ENCODE measurements at places on chromosomes 11 and 22.

GRCh38 chr11:126816645-126817044 lies 183.9 kb downstream of the KIRREL3 start:
- no peak for DNase-seq

DNA sequence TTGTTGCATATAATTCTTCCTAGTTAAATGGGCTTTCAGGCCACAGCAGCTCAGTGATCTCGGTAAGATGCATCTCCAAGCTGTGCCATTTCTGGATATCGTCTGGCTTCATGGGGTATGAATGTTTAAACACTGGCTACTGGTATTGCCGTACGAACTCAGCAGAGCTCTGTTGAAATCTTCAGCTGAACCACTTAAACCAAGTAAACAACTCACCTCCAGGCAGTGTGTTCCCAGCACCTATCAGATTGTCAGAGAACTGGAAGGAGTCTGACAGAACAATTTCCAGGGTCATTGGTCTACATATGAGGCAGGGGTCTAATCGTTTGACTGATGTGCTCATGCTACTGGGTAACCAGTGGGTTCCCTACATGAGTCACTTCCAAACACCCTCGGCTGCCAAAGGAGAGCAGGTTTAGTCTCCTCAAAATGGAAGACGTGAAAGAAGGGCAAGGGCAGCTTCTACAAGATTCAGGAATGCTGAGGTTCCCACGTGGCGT lies 93.2 kb upstream of the BMAL1 start:
- no peak for DNase-seq

DNA sequence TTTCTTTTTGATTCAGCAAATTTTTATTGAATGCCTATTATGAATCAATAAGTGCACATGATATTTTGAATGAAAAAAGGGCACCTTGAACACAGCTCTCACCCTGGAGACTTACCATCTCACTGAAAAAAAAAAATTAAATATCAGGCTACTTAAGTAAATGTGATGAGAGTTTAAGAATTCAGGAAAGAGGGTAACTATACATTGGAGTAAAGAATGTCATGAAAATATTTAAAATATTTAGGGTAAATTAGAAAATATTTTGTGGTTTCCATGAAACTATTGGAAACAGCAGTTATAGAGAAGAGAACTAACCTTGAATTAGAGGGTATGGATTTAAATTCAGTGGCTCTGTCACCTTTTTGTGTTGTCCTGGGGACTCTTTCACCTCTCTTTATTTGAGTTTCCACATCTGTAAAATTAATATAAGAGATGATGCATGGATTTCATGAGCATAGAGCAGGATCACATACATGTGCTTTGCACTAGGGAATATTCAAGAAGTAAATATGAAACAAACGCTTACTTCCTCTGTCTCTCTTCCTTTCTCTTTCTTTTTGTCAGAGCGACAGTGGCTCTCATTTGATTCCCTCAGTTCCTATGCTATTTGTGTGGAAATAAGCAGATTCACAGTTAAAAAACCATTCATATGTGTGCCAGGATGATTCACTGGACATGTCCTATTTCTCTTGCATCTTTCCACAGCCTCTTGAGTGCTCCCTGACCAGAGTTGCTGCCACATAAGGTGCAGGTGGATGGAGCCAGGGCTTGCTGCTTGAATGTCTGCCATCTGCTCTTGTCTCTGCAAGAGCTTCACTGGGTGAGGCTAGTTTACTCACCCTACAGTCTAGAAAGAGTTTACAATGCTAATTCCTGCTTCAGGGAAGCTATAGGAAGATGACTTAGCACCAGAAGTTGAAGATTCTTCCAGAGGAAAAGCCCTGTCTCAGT lies 533.1 kb downstream of the ETS1 start:
- DNase-seq, result no peak

DNA sequence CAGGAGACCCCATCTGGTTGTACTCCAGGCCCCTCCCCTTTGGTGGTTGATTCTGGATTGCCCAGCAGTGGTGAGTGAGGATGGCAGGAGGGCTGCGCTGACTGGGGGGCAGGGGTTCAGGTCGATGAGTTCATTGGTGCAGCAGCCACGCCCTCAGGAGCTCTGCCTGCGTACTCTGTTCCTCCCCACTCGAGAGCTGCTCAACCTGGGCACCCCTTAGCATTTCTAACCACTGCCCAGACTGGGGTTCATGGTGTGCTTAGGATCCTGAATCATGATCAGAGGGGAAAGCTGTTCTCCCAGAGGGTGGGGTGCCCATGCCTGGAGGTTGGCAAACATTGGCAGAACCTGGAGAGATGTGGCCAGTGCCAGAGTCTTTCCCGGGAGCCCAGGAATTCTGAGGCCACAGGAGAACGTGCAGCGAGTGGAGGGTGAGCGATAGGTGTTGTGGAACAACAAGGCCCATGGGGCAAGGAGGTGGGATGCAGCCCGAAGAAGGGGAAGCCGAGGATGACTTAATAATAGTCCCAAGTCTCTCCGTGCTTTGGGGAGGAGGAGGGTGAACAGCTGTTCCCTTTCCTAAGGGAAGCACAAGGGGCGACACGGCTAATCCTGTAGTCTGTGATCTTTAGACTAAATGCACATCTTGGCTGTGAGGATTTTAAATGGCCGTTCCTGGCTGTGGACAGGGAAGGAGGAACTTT lies 75.5 kb downstream of the SCN3B start:
- DNase-seq, result no peak

DNA sequence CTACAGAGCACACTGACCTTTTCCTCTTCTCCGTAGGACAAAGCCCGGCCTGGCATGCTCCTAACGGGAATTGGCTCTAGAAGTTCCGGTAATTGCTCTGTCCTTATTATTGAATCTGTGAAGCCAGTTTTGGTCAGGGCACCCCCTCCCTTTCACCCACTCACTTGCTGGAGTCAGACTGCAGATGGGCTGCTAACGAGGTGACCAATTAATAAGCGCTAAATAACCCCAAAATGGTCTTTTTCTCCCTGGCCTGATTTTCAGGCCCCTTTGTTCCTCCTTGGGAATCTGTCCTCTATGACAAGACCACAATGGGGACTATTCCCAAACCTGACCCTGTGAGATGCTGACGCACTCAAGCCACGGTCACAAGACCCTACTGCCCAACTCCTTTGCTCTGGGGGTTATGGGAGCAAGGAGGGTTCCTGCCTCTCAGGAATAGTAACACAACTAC lies 610.0 kb upstream of the CADM1 start:
- DNase-seq, result no peak

DNA sequence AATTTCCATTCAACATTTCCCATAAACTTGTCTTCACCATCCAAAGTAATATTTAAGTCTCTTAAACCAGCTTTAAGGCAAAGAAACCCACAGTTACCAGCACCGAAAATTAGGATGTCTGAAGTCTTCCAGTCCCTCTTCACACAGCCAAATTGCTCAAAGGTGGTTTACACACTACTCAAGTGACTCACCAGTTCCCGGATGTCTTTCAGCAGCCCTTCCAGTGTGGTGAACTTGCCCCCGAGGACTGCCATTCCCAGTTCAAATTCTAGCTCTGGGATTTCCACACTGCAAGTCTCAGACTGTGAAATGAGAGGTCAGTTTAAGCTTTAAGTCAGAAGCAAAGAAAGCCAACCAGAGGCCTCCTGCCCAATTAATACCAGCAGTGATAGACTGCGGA lies 5.1 kb downstream of the ZPR1 start:
- peak; percentile 12 for DNase-seq

GRCh38 chr11:73141309-73142127 lies 600 bp downstream of the FCHSD2 start:
- DNase-seq, result peak; percentile 25

DNA sequence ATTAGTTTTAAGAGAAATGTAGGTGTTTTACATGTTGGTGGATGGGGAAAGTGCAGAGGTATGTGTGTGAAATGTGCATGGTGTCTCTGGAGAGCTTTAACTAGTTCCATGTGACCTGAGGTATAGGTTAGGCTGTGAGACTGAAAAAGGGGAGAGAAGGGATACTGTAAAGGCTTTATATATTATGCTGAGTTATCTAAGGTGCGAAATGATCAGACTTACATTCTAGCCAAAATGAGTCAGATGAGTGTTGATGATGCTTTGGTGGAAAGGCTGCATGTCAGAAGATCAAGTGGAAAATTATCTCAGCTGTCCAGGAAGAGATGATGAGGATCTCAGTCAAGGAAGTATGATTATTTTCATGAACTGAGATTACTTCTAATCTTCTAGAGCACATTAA lies 15.8 kb downstream of the ACAT1 start:
- no peak for DNase-seq

- no peak for DNase-seq
Measured at GRCh38 chr22:49599691-49600455, 227.8 kb downstream of the BRD1 start.

- DNase-seq, result no peak
Measured at GRCh38 chr22:28629420-28630176, 50.0 kb downstream of the TTC28 start.

DNA sequence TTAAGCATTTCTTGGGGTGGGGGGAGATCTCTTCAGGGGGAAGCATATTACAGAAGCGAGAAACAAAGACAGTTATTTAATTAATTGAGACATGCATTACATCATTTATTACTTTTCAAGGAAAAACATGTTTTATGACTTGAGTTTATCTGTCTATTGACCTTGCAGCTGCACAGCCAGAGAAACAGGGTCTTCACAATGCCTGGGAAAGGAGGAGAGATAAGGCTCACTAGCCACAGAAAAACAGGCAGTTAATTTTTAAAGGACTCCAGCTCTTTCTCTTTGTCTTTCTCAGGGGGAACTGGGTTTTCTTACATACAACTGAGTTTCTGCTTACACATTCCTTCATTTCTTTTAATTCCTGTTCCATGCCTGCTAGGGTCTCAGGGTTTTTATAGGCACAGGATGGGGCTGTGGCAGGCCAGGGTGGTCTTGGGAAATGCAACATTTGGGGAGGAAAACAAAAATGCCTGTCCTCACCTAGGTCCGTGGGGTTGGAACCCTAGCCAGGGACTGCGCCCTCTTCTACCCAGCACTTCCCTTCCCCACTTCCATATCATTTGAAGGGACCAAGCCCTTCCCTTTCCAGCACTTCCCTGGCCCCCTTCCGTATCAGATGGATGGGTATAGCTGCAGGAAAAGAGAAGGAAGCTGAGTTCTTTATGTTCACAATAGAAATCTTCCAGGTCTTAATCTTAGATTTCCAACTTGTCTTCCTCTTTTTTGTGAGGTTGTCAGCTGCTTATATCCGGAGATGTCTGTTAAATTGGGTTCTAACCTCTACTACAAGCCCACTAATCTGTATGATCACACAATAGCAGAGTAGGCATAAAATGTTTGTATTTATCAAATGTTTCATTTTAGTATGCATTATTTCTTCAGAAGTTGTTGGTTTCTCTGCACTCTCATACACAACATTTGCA lies 38.3 kb downstream of the BIRC2 start:
- DNase-seq, result no peak

DNA sequence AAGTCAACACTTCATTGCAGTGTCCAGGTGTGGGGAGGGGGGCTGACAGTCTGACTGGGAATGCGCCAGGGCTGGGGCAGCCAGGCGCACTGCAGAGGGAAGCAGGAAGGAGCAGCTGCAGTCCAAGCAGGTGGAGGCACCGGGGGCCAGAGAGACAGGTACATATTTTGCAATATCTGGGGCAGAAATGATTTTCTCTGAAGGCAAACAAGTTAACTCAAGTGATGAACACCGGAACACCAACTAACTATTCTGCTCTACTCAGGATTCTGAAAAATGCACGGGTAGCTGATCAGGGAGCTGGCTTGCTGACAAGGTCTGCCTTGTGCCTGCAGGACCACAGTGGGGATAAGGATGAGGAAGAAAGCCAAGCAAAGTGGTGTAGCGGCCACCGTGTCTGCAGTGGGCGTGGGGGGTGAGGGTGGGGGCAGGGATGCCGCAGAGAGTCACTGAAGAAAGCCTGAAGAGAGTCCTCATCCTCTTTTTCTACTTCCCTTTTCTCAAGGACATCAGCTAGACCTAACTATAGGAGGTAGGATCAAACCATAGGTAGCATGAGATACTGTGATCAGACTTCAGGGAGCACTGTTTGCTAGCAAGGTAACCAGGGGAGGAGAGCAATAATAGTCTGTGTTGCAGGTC lies 83.4 kb downstream of the SCN3B start:
- no peak for DNase-seq

DNA sequence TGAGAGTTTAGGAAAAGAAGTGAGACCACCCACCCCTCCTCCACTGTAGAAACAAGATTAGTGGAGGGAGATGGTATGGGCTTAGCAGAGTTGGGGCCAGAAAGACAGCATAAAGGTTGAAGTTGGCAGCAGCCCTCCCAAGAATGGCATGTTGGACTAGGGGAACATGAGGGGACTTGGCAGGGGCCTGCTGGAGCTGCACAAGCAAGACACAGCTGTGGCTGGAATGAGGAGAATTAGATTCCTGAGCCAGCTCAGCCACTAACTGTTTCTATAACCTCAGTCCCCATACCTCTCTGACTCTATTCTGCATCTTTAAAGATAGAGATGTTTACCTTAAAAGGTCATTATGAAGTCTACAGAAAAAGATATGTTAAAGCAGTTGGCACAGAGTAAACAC lies 13.2 kb downstream of the MAP6 start:
- no peak for DNase-seq

DNA sequence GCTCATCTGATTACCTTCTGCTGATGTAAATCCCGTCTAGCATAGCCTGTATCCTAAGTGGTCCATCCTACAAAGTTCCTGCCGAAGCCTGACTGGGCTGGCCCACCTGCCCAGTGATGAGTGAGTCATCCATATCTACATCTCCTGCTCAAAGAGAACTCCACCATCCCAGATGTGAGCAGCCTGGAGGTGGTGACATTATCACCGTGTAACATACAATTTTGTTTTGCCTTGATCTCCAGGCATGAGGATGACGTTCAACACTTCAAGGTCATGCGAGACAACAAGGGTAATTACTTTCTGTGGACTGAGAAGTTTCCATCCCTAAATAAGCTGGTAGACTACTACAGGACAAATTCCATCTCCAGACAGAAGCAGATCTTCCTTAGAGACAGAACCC lies 5.6 kb downstream of the TMA7B start:
- DNase-seq, result no peak

GRCh38 chr22:42803389-42803788 lies 53.7 kb downstream of the ARFGAP3 start:
- no peak for DNase-seq

- no peak for DNase-seq
Measured at GRCh38 chr11:73359930-73360742, 16.1 kb upstream of the RELT start.

DNA sequence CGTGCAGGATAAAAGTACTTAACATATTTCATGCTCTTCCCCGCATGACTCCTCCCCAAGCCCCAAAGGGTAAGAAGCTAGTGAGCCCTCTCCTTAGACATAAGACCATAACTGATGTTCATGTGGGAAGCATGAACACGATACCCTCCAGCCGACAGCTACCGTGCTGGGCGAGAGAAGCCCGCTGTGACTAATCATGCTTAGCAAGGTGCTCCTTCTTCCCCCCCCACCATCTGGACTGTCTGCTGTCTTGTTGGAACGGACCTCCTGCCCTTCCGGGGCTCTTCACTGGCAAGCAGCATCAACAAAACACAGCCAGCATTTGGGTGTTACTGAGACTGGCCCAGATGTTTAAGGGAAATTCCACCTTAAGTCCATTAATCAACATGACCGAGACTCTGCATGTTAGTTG lies 200.6 kb downstream of the DBX1 start:
- no peak for DNase-seq

Data from AG09319 (cell line).